B cell (primary cell): ENCODE measurements at places on chromosomes 5 and 9. TPM values are rescaled to one million over a fixed set of nuclear protein-coding genes. Genes with fewer than 3 reads are reported as not detected.

Gene PCDHGC5
- polyA plus RNA-seq, result 0.06 and 0.10 TPM in 2 replicates

Gene NIPAL4
- 6.4 and 9.7 TPM in 2 replicates for polyA plus RNA-seq

Gene TRMO
- 16.9 and 39.5 TPM in 2 replicates for polyA plus RNA-seq

Gene ZFP2
- 0.72 and 1.1 TPM in 2 replicates for polyA plus RNA-seq

Gene KIF4B
- polyA plus RNA-seq, result not detected in 2 replicates

DNA sequence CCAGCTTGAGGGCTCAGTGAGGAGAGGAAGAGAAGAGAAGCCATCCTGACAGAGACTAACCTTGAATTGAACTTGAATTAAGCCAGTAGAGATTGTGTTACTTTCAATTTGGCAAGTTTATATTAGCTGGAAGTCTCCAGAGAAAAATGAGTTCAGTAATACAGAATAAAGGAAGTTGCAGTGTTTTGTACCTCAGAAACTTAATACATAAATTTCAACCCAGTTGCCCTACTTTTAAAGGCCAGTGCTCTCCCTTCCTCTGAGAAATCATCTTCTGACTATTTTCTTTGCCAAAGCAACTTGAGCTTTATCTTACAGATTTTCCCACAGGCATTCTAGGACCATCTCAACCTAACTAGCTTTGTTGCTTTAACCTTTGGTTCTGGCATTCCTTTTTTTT, 231.0 kb upstream of the GAS1 start:
- H3K4me3 ChIP-seq, result no peak overlapping the region
- H3K27me3 ChIP-seq, result no peaks in the 10 kb centered on the region
- H3K27ac ChIP-seq, result no peak overlapping the region
- H3K36me3 ChIP-seq, result no peaks in the 10 kb centered on the region
- no peak for DNase-seq

GRCh38 chr5:151924564-151925301, at the start of gene GLRA1:
GLRA1 (minus strand) TSS chr5:151924851; CDS start chr5:151924549, 302 bp downstream.
- H3K36me3 ChIP-seq, result no peaks in the 10 kb centered on the region
- no peaks in the 10 kb centered on the region for H3K4me1 ChIP-seq
- H3K27me3 ChIP-seq, result peaks cover 36% of the 10 kb centered on the region
- H3K4me3 ChIP-seq, result no peak within 1 kb of the TSS
- peak; percentile 39 for DNase-seq
- no peak within 1 kb of the TSS for H3K27ac ChIP-seq

DNA sequence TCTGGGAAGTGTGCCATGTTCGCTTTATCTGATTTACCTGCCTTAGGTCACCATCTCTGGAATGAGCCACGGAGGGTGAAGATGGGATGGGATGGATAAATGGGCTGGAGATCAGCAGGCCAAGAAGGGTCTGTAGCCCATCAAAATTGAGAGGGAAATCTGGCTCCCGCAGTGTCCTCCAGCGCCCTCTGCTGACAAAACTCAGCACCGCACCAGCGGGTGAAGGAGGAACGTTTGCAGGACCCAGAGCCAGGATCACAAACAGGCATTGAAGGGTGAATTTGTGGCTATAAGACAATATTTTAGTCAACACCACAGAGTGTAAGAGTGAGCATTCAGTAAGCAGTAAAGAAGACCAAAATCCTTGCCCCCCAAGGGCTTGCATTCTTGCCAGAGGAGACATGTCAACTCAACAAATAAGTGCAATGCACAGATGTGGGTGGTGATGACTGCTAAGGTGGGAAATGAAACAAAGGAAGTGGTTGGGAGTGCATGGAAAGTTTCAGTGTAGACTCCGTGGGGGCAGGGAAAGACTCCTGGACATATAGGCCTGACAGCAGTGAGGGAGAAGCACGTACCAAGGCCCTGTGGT, 124.4 kb downstream of the TENT4A start:
- H3K4me3 ChIP-seq, result no peak overlapping the region
- H3K27me3 ChIP-seq, result no peaks in the 10 kb centered on the region
- no peak overlapping the region for H3K27ac ChIP-seq
- H3K4me1 ChIP-seq, result no peaks in the 10 kb centered on the region

DNA sequence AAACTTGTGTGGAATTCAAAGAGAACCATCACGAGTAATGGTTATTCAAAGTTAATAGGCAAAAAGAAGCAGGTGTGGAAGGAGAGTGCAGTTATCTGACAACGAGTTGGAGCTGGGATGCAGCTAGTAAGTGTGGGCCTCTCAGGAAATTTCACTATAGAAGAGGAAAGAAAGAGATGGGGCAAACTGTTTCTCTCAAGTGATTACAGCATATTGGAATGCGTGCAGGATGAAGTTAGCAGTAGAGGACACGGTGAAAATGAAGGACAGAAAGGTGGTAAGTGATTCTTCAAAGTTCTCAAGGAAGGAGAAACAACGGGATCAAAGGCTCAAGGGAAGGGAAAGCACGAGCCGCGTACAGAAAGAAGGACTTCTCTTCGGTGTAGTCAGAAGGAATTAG, 84.0 kb downstream of the ADAMTS12 start:
- no peak overlapping the region for H3K27ac ChIP-seq
- no peak for DNase-seq
- H3K27me3 ChIP-seq, result no peaks in the 10 kb centered on the region
- H3K4me3 ChIP-seq, result no peak overlapping the region
- H3K4me1 ChIP-seq, result no peaks in the 10 kb centered on the region
- H3K36me3 ChIP-seq, result no peaks in the 10 kb centered on the region

- no peak overlapping the region for H3K4me3 ChIP-seq
- H3K4me1 ChIP-seq, result no peaks in the 10 kb centered on the region
- H3K27me3 ChIP-seq, result no peaks in the 10 kb centered on the region
- H3K27ac ChIP-seq, result no peak overlapping the region
These were observed 113.3 kb upstream of the SHB start for GRCh38 chr9:38182321-38182720.

DNA sequence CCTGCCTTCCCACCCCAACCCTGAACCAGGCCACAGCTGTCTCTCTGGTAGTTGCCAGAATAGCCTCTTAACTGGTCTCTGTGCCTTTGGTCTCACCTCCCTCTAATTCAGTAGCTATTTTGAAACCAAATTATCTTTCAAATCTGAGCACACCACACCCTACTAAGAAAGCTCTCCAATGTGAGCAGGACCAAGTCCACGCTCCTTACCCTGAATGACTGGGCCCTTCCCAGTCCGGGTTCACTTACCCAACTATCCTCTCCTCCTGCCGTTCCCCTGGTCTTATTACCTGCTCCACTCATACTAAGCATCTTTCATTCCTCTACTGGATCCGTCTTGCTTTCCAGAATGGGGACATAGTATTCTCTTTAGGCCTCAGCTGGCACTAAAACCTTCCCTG, 16.8 kb downstream of the ANKH start:
- peaks cover 8% of the 10 kb centered on the region for H3K4me1 ChIP-seq
- no peak overlapping the region for H3K27ac ChIP-seq
- H3K36me3 ChIP-seq, result no peaks in the 10 kb centered on the region
- no peak overlapping the region for H3K4me3 ChIP-seq
- no peaks in the 10 kb centered on the region for H3K27me3 ChIP-seq
- no peak for DNase-seq

DNA sequence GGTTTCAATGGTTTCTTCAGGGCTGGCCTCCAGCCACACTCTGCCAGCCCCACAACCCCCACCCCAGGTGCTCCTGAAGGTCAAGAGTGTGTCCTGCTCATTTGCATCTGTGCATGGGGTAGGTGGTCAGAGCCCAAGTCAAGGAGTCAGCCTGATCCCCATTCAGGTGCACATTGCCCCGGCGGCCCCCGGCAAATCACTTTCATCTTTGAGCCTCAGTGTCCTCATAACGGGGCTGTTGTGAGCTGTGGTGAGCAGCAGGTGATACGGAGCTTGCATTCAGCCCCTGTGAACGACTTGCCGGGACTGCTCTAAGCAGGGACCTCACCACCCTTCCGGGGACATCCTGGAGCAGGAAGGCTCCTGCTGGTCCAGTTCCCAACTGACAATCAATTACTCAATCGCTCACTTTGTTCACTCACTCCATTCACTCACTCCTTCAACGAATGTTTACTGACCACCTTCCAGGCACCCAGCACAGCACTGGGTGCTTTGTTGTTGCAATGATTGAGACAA, 93.2 kb upstream of the CPEB4 start:
- H3K36me3 ChIP-seq, result no peaks in the 10 kb centered on the region
- H3K27me3 ChIP-seq, result no peaks in the 10 kb centered on the region
- H3K4me1 ChIP-seq, result no peaks in the 10 kb centered on the region
- H3K27ac ChIP-seq, result no peak overlapping the region
- no peak overlapping the region for H3K4me3 ChIP-seq
- DNase-seq, result no peak

DNA sequence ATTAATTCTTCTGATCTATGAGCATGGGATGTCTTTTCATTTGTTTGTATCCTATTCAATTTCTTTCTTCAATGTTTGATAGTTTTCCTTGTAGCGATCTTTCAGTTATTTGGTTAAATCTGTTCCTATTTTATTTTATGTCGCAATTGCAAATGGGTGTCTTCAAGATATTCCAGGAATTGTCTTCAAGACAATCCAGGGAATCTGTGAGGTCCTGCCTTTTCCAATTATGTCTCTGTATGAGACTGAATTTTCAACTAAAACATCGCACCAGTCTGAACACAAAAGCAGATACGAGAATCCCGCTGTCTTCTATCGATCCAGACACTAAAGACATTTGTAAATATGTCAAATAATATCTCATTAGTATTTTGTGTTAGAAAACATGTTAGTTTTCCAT, 485.5 kb downstream of the BNC2 start:
- no peaks in the 10 kb centered on the region for H3K36me3 ChIP-seq
- H3K4me3 ChIP-seq, result no peak overlapping the region
- no peaks in the 10 kb centered on the region for H3K27me3 ChIP-seq
- no peak for DNase-seq

DNA sequence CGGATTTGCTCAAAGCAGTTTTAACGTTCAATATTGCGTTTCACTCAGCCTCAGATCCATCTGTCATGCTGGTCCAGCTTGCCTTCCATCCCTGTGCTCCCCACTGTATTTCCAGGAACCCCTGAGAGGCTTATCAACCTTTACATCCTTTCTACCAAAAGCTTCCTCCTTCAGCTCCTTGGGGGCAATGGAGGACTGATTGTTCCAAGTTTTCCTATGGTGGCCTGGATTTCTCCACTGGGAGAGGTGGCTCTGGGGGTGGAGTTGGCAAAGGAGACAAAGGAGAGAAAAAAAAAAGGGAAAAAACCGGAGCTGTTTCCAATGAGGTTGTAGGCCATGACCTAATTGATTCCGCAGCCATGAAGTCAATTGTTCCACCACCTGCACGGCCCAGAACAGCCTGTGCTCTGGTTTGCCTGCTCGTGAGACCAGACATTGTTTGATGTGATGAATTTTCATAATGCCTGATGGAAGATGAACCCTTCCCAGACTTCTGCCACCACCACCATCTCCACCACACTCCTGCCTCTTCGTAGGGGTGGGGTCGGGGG, 54.1 kb downstream of the ABLIM3 start:
- no peak overlapping the region for H3K27ac ChIP-seq
- DNase-seq, result no peak
- no peaks in the 10 kb centered on the region for H3K27me3 ChIP-seq
- H3K4me1 ChIP-seq, result no peaks in the 10 kb centered on the region
- no peak overlapping the region for H3K4me3 ChIP-seq
- H3K36me3 ChIP-seq, result no peaks in the 10 kb centered on the region
